ENCODE measurements at places on chromosomes 1 and 21.

GRCh38 chr1:115275216-115275615, 62.8 kb downstream of the NGF start:
- DNase-seq, result no peak

- DNase-seq, result no peak
Measured at GRCh38 chr1:44806704-44807363, at the start of gene DYNLT4. Gene DYNLT4, minus strand, starts transcription at chr1:44807351. Its CDS starts 683 bp downstream, at chr1:44806668.

- DNase-seq, result no peak
Measured at GRCh38 chr1:31796707-31797106, 19.1 kb downstream of the SPOCD1 start.

- no peak for DNase-seq
Measured at GRCh38 chr1:21752186-21752585, 30.8 kb downstream of the USP48 start.

DNA sequence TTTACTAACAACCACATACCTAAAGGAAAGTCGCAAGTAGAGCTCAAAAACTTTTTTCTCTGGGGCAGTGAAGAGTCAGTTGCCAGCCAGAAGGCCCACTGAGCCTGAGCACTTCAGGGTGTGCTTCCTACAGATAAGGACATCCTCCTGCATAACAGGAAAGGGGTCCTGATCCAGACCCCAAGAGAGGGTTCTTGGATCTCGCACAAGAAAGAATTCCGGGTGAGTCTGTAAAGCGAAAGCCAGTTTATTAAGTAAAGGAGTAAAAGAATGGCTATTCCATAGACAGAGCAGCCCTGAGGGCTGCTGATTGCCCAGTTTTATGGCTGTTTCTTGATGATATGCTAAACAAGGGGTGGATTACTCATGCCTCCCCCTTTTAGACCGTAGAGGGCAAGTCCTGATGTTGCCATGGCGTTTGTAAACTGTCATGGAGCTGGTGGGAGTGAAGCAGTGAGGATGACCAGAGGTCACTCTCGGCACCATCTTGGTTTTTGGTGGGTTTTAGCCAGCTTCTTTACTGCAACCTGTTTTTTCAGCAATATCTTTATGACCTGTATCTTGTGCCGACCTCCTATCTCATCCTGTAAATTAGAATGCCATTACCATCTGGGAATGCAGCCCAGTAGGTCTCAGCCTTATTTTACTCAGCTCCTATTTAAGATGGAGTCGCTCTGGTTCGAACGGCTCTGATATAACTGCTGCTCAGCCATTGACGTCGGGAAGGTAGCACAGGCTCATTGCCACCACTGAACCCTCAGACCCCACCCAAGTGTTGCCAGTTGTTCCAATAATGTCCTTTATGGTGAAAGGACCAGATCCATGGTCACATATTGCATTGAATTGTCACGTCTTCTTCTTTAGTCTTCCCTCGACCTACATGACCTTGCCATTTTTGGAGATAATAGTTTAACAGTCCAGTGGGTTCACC, 96.6 kb upstream of the ERRFI1 start:
- DNase-seq, result no peak

DNA sequence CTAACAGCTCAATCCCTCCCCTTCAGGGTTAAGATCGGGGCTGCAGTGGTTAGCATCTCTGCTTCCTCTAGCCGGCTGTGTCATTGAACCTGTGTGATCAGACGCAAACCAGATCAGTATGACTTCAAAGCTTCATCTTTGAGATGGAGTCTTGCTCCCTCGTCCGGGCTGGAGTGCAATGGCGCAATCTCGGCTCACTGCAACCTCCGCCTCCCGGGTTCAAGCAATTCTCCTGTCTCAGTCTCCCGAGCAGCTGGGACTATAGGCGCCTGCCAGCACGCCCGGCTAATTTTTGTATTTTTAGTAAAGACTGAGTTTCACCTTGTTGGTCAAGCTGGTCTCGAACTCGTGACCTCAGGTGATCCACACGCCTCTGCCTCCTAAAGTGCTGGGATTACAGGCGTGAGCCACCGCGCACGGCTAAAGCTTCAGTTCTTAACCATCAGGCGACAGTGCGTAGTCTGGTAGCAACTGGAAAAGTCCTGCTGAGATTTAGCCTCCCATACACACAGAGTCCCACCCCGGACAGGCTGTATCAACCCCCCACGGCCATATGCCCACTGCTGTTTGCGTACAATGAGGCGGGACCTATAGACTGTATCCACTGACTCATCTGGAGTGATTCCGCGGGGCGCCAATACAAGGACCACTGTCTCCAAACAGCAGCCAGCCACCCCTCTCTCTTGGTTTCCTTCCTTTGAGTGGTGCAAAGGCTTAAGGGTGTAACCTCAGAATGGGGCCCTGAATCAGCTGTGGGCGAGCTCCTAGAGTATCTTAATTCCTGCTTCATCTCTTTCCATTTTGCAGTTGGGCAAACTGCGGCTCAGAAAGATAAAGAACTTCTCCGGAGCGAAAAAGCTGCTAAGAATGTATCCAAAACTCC, 23.3 kb downstream of the CELA3A start:
- DNase-seq, result peak; percentile 81

GRCh38 chr1:37995751-37996345, 6.0 kb upstream of the SF3A3 start:
- no peak for DNase-seq

- no peak for DNase-seq
Measured at GRCh38 chr1:149843431-149844041, 55.8 kb upstream of the BOLA1 start.

DNA sequence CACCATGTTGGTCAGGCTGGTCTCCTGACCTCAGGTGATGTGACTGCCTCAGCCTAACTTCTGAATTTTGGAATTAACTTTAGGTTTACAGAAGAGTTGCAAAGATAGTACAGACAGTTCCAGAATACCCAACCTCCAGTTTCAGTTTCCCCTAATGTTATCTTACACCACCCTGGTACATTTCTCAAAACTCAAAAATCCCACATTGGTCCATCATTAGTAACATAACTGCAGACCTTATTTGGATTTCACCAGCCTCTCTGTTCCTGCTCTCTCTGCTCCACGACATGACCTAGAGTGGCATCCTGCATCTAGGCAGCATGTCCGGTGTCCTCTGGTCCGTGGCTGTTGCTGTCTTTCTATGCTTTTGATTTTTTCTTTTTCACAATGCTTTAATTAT, 5.0 kb upstream of the ZC3H12A start:
- DNase-seq, result no peak

DNA sequence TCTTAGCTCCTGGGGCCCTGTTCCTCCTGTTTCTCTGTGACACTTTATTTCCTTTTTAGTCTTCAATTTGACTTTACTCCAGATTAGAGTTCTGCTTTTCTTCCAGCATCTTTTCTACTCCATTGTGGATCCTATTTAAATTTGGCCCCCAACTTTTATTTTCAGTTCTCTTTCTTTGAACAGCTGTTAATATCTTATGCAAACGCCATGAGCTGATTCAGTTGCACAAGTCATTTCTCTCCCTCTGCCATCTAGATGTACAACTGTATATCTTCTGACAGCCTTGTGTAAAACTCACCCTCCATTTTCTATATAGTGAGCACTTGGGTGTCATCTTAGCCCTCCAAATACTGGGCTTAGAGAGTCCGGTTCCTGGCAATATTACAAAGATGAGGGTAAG, 42.2 kb downstream of the SPATA17 start:
- DNase-seq, result no peak

DNA sequence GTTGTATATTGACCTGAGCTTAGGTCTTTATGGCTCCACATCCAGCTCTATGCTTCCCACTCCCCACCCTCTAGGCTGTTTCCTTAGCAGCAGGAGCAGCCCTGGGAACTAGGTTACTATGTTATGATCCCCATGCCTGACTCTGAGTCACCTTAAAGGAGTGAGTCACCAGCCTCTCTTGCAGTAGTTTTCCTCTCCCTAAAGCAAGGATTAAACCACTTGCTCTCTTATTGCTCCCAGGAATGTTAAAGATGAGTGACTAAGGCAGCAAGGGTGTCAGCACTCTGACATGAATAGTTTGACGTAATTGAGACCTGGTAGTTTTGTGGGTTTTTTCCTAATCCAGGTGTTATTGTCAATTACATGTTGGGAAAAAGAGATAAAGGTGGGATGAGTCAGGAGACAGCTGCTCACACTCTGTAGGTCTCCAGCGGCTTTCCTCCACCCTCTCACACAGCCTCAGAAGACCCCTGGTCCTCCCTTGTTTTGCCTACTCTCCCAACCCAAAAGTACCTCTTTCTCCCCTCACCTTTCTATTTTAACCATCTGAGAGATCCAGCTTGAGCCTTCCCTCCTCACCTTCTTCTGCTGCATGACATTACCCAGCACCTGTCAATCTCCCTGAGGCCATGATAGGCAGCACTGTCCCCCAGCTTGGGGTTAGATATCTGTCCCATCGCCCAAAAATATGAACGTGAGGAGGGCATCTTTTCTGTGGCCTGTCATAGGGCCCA, 369.1 kb upstream of the VAMP3 start:
- no peak for DNase-seq

- DNase-seq, result no peak
Measured at GRCh38 chr1:52558941-52559340, 6.0 kb upstream of the TUT4 start.

- DNase-seq, result no peak
Measured at GRCh38 chr1:200642481-200642880, 21.9 kb upstream of the KIF14 start.

DNA sequence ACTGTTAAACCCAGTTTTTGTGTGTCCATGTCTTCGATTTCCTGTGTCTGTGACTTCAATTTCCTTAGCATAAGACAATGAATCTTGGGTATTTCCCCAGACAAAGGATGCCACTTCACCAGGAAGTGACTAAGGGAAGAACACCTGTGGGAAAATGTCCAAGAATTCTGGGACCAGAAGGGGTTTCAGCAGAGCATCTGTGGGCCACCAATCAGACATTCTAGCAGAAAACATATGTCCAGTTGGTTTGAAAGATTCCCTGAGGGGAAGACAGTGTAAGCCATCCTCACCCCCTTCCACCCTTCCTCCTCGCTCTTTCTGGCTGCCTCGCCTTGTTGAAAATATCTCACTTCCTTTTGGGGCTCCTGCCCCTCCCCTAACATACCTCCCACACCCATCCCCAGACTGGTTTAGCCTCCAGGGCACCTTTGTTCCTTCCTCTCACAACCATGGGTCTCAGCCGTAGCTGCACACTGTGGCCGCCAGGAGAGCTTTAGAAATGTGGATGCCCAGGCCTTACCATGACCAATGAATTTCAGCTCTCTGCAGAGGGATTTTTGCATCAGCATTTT, 25.5 kb upstream of the IFNAR1 start:
- DNase-seq, result no peak

DNA sequence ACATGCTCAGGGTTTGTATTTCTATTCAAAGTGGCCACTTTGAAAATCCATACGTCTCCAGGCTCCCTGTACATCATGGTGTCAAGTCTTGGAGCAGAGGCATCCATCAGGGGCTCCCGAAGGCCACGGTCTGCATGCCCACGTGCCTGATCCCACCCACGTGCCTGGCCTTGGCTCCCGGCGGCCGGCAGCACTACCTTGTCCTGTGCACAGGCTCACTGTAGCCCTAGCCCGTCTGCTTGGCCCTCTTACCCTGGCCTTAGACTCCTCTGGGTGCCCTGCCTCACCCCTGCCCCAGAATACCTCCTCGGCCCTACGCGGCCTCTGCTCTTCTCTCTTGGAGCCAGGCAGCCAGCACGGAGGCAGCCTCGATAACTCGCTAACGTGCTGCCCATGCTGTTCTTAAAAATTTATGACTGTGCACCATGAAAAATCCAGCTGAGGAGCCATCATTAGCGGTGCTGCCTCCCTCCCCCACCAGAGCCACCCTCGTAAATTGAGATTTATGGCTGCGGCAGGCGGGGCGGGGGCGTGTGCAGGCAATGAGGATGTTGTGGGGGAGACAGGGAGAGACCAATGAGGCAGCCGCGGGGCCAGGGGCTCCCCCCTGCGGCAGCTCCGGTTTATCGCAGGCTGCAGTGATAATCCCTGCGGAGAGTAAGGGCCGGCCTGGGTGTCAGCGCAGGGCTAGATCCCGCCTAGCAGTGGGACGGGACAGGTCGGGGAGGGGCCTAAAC, 24.6 kb downstream of the DMAP1 start:
- no peak for DNase-seq

DNA sequence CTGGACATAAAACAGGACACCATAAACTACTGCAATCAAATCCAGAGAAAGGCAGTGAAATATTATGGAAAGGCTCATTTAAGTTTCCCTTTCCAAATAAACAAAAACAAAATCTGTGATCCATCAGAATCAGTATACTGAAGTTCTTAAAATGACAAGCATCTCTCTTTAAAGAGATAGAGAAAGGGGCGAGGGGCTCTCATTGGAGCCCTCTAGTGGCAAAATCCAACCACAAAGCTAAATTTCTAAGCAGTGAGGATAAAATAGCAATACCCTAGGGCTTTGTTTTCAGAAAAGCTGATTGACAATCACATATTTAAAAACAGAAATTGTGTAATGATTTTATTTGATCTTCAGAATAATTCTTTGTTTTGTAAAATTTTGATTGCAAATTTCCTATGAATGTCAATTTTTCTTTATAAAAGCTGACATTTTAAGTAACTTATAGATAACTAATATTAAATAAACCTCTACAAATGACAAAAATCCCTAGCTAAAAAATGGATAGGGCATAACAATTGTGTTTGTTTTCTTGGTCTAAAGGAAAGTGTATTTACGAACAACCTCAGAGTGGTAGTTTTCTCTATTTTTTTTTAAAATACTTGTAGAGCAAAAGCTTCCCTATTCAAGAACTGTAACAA, 138.2 kb downstream of the COL24A1 start:
- peak; percentile 1 for DNase-seq

DNA sequence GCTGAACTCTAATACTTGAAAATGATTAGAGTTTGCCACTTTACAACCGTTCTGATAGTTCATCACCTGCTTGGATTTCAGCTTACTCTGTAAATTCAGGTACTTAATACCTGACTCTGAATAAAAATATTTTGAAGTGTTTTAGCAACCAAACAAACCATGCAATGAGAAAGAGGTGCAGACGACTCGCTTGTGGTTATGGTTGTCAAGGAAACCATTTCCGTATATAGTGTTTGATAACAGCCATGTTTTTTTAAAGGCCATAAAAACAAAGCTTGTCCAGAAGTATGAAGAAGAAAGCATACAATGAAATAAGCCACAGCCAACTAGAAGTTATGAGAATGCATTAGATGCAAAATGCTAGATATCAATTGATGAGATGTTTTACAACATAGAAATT, 167.2 kb upstream of the HMCN1 start:
- peak; percentile 69 for DNase-seq

- DNase-seq, result no peak
Measured at GRCh38 chr1:67468066-67468718, 38.0 kb upstream of the SERBP1 start.

DNA sequence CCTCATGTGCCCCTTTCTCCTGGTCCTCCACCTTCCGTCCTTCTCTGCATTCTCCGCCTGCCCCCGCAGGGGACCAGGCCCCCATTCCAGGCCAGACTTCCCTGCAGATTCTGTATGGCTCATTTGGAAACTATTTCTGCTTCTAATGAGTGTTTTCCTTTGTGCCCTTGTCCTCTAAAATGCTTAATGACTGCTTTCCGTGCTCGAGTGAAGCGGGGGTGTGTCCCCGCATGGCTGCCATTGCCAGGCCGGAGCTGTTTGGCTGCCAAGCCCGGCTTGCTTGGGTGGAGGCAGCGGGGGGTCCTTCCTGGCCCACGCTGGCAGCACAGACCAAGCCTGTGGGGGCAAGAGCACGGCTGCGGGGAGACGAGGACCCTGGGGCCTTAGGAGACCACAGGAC, 299.3 kb upstream of the VAMP3 start:
- DNase-seq, result peak; percentile 46

All from NCI-H2081 treated with DMSO at 0.1 percent for 48 hours (cell line).